ENCODE measurements at places on chromosomes 7 and 10.

DNA sequence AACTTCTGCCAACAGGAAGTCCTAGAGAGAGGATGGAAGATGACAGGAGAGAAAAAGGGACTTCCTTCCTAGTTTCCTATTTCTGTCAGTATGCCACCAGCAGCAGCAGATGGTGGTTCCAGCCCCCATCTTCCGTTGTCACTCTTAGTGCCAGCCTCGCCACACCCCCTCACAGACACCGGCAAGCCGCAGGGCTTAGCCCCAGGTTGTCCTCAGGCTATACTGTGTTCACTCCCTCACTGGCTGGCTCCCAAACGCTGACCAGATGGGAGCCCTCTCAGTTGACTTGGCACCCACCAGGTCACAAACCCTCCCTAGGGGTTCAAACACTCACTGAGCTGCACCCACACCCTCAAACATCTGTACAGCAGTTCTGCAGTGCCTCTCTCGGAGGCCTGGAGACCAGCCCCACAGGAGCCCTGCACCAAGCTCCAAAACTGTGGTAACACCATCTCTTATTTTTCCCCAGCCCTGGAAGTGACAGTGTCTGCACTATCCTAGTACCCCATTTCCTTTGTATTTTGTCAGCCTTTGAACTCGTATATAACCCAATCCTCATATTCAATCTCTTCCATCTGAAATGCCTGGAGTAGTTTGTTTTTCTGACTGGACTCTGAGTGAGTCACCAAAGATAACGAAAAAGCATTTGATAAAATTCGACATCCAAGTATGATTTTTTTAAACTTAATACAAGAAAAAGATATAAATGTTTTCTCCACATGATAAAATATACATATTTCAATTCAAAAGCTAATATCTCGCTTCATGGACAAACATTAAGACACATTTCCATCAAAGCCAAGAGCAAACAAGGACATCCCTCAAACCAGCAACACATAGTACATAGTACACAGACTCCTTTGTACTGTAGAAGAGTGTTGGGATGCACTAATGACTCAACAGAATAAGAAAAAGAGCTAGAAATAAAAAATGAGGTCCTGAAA, 34.5 kb downstream of the SMURF1 start:
- no peak for DNase-seq

- DNase-seq, result no peak
Measured at GRCh38 chr10:84341538-84341856, 13.1 kb downstream of the CCSER2 start.

- DNase-seq, result no peak
Measured at GRCh38 chr7:32518534-32519140, 23.3 kb downstream of the AVL9 start.

DNA sequence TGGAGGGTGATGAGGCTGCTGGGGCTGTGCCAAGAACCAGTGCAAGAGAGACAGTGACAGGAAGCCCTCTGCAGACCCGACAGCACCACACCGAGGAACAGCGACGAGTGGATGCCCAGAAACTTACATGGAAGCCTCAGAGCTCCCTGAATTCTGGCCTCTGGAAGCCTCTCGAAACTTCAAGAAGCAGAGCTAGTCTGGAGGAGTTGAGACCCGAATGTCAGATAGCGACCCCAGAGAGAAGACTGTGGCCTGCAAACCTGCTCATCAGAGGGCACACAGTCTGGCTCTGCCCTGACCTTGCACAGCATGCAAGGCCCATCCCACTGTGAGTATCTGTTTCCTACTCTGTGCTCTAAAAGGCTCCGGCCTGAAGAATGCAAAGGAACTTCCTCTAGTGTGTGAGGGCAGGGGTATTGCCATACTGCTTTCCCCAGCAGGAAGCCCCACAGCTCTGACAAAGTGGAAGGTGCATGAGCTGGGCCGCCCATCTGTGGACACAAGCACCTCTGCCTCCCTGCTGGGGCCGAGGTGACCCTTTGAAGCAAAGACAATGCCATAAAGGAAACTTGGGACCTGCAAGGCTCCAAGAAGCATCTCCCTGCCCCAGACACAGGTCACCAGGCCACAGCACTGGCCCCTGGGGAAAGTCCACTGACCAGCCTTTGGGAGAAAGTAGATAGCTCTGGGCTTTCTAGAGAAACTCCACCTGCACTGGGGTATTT, 10.5 kb upstream of the C10orf71 start:
- DNase-seq, result no peak

- DNase-seq, result no peak
Measured at GRCh38 chr7:150978126-150978789, at the start of gene KCNH2. TSS of gene KCNH2 (minus strand) at chr7:150978321. CDS start at chr7:150977913, 408 bp downstream.

- no peak for DNase-seq
Measured at GRCh38 chr7:10584886-10585285, 388.8 kb upstream of the PHF14 start.

DNA sequence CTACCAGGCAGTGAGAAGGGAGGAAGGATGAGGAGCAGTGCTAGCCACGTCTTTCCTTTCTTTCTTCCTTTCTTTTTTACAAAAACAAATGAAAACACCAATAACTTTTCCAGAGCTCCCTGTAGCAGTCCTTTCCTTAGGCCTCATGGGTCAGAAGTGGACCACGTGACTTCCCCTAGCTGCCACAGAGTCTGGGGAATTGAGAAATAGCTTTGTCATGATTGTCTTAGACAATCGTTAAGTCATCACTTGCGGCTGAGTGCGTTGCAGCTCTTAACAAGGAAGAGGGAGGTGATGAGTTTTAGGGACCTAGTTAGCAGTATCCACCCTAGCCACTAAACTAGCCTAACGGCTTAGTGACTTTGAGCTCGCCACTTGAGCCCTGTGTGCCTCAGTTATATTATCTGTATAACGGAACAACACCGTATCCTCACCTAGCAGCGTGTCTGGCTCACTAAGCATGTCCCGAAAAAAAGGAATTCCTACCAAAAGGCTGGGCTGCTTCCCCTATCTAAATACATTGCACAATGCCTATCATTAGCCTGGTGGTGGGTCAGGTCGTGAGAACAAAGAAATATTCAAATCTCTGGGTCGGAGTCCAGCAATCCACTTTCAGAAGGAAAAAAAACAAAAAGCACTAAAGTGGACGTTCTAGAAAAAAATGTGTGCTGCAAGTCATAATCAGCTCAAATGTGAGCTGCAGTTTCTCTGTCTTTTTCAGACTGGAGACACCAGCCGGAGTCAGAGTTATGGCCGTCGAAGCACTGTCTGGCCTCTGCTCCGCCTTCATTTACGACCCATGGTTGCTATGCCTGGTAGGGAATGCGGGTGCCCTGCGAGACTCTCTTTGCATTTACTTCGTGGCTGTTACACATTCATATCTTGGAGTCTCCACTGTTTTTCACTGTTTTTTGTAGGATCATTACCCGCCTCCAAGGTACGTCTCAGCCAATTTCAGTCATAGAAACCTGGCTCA, 338.5 kb upstream of the FOXK1 start:
- DNase-seq, result no peak

DNA sequence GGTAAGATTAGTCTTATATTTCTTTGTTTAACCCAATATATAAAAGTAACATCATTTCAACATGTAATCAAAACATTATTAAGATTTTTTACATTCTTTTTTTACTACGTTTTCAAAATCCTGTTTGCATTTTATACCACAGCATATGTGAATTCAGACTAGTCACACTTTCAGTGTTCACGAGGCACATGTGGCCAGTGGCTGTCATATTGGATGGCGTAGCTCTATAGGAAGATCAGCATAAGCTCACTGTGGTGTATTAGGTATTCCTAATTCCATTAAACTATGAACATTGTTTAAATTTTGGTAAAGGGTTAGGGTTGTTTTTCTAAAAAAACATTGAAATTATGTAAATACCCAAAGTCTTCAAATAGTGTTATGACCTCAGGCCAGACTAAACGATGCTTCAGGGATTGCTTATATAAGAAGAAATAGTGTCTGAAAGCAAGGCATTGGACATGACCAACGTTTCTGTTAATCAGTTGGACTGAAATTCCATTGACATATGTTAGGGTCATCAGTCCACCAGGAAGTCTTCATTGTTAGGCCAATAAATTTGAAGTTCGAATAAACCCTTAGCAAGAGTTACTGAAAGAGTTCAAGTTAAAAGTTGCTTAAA, 97.0 kb downstream of the BICC1 start:
- DNase-seq, result no peak

DNA sequence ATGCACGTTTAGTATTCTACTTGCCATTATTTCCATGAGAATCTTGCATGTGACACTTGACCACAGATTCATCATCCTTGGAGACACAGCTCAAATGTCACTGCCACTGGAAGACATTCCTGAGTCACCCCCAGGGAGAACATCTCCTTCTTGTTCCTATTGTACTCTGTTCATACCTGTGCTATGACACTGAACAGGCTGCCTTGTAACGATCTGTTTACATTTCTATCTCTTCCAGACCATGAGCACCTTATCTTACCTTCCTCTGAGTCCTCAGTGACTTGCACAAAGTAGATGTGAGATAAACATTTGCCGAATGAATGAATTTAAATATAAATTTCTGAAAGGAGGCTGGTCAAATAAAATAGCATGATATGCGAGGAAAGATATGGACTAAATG, 331.9 kb upstream of the LRRN3 start:
- DNase-seq, result no peak

DNA sequence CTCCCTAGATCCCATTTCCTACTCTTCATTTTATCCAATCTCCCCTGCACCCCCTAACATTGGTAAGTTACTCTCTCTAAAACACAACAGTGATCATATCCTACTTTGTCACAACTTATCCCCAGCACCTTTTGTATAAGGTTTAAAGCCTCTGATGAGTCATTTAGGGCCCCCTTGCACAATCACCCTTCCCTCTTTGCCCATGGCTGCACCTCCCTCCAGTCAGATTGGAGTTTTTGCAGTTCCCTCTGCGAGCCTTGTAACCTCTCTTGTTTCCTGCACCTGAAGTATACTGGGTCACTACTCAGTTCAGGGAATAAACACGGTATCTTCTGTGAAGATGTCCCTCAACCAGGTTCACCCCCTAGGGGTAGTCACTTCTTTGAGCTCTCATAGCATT, 55.9 kb upstream of the ADRB1 start:
- peak; percentile 54 for DNase-seq

GRCh38 chr7:79555571-79555970, 102.1 kb upstream of the MAGI2 start:
- no peak for DNase-seq

DNA sequence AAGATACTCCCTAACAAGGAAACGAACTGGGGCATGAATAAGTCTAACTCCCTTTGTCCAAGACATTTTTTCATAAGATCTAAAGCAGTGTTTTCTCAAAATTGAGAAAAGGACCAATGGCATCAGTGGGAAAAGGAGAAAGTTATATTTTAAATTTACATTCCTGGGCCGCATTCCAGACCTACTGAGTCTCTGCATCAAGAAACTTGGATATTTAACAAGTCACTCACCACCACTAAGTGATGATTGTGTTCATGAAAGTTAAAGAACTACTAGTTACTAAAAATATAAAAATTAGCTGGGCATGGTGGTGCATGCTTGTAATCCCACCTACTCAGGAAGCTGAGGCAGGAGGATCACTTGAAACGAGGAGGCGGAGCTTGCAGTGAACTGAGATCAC, 149.6 kb upstream of the MEOX2 start:
- DNase-seq, result no peak

DNA sequence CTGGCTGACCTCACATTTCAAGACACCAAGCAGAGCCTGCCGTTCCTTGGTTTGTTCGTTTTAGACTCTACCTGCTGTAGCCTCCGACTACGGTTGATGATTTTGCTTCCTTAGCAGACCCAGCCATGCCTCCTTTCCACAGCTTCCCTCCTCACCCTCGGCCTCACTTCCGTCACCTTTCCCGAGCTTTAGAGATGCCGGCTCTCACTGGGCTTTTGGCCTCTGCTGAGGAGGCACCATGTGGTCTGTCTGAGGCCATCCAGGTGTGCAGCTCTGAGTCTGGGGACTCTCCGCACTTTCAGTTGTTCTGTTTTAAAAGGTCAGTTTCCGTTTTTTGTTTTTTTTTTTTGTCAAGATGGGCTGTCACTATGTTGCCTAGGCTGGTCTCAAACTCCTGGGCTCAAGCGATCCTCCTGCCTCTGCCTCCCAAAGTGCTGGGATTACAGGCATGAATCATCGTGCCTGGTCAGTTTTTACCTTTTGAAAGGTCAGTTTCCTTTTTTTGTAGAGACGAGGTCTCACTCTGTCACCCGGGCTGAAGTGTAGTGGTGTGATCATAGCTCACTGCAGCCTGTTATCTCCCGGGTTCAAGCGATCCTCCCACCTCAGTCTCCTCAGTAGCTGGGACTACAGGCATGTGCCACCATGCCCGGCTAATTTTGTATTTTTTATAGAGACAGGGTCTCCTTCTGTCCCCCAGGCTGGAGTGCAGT, 11.7 kb downstream of the ORAI2 start:
- no peak for DNase-seq

- no peak for DNase-seq
Measured at GRCh38 chr10:67722113-67722512, 26.1 kb upstream of the CTNNA3 start.

DNA sequence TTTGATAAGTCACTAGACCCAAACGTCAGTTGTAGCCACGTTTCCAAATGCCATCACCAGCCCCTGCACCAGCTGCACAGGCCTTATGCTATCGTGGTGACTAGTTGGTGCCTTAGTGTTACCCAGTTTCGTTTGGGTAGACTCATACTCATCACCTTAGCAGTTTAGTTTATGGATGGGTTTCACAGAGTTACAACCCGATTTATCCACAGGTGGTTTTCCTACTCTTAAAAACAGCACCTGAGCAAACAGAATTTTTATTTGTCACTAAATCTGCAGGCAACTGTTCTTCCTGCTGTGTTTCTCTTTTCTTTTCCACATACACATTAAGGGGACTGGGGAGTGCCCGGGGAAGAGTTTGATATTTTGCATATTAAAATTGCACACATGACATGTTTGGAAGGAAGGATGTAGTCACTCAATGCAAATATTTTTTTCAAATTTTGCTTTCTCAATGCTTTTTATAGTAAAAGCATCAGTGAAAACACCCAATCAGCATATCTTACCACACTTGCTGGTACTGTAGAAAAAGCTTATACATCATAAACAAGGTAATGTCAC, 41.6 kb downstream of the PDSS1 start:
- peak; percentile 81 for DNase-seq

- DNase-seq, result no peak
Measured at GRCh38 chr10:99682032-99682431, 22.7 kb downstream of the ENTPD7 start.

- no peak for DNase-seq
Measured at GRCh38 chr7:111734954-111735660, 172.8 kb upstream of the IMMP2L start.

DNA sequence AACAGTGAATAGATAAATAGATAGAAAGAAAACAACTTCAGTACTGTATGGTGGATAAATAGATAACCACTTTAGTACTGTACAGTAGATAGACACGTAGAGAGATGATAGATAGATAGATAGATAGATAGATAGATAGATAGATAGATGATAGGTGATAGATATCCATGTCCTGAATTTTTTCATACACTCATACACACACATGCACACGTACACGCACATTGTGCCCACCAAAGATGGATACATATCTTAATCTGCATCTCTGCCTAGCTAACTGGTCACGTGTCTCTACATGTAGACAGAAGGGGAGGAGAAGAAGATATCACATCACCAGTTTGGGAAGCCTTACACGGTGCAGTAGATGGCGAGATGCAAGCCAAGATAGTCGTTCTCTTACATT, 99.2 kb downstream of the ARID5B start:
- no peak for DNase-seq
